Fibroblast of skin of right biceps (primary cell): ENCODE measurements at places on chromosomes 13 and 19.

GRCh38 chr13:33782631-33783030 is 35.3 kb upstream of the RFC3 start:
- DNase-seq, result no peak

GRCh38 chr19:29539131-29539530 is 13.3 kb downstream of the VSTM2B start:
- DNase-seq, result no peak

- DNase-seq, result no peak
Observed at GRCh38 chr13:91326146-91326545, 21.3 kb upstream of the MIR17HG start.

GRCh38 chr13:77360032-77360685 is 33.3 kb upstream of the MYCBP2 start:
- DNase-seq, result no peak

DNA sequence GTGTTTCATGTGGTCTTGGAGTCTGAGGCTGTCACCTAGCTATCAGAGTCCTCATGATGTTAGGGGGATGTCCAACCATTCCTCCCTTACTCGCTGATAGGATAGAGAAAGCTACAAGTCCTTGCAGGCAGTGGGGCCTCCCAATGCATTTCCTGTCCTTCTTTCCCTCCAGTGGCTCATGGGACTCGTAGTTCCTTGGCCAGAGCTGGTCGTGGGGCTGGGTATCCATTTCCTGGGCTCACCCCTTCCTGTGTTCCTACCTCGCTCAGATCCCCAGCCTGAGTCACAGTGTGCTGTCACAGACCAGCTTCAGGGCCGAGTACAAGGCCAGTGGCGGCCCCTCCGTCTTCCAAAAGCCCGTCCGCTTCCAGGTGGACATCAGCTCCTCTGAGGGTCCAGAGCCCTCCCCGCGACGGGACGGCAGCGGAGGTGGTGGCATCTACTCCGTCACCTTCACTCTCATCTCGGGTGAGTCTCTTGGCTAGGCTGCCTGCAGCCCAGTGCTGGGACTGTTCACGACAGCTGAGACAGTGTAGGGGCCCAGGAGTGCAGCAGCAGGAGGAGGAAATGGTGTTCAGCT is 19.1 kb downstream of the TMEM150B start:
- no peak for DNase-seq

DNA sequence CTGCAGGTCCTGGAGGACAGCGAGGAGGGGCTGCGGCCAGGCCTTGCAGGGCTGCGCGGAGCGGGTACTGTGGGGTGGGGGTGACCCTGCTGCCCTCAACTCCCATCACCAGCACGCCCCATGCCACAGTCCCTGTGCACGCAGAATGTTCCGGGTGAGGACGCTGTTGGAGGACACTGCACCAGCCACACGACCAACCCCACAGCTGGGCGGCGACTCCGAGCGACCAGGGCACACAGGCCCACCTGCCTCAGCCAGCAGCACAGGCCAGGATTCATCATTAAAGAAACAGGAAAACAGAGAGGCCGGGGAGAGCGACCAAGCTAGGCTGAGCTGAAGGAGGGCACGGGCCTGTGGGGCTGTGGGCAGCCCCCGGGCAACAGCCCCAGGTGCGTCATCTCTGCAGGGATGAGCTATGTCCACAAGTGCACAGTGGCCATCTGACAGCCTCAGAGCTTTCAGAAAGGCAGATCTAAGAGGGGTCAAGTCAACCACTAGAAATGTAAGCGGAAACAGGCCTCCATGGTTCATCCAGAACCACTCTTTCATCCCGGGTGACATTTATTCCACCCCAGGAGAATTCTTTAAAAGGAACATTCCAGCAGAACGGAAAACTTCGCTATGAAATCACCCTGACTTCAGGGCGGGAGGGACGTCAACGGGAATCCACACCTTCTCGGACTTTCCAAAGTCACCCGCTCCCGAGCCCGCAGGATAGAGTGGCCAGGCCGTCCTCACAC is 1.5 kb downstream of the GAS6 start:
- no peak for DNase-seq

DNA sequence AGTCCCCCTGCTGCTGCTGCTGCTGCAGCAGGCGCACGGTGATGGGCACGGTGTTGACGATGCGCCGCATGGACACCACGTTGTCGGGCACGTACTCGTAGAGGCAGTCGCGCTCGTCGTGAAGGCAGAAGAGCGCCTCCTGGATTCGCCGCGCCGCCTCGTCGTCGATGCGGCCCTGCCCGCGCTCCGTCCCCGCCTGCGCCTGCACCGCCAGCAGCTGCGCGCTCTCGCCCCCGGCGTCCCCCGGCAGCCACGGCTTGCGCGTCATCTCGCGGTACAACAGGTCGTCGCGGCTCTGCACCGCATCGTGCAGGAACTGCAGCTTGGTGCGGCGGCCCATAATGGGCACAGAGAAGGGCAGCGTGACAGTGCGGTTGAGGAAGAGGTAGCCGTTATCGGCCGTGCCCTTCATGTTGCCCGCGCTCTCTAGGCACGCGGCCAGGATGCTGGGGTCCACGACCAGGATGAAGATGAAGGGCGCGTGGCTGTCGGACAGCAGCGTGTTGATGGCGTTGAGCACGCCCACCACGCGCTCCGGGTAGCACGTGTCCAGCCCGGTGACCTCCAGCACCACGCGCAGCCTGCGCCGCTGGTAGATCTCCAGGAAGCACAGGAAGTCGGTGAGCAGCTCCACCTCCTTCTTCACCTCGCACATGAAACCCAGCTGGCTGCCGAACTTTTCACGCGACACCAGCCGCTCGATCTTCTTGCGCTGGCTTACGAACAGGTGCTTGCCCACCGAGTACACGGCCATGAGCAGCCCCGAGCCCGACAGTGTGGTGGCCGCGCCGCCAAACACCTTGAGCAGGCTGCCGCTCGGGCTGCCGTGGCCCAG is 8.1 kb downstream of the NKPD1 start:
- DNase-seq, result peak; percentile 46

DNA sequence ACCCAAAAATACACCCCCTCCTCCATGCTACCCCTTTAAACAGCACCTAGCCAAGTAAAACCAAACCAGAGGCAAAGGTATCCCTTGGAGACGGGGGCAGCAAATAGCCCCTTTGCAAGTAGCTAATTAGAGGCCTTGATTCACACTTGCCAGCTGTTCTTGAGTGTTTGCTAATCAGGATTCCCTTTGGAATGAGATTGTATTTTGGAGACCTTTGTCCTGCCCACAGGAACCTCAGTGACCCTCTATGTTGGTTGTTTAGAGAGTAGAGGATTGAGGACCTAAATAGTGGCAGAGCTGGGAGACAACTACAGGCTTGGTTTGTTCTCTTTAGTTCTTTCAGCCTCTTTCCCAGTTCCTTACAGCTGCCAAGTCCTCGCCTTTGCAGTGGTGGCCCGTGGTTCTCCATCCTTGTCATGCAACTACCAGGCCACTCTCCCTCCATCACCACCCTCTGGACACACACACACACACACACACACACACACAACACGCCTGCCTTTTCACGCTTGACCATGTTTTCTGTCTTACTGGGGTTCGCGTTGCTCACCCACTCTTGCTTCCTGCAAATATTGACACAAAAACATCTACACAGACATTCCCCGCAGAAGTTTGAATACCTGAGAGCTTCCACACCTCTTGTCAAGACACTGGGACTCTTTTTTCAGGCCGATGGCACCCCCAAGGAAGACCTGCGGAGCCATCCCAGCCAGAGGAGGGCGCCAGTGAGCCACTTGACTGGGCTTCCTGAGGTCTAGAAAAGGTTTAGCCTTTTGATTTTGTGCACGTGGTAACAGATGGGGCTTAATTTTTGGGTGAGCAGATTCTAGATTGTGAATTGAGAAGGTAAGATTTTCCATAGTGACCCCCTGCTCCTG is 80.0 kb upstream of the GPR183 start:
- DNase-seq, result peak; percentile 14

- DNase-seq, result no peak
Observed at GRCh38 chr13:79742923-79743322, 262.0 kb downstream of the NDFIP2 start.

- peak; percentile 70 for DNase-seq
Observed at GRCh38 chr19:31351056-31351854, 2.0 kb upstream of the TSHZ3 start.

DNA sequence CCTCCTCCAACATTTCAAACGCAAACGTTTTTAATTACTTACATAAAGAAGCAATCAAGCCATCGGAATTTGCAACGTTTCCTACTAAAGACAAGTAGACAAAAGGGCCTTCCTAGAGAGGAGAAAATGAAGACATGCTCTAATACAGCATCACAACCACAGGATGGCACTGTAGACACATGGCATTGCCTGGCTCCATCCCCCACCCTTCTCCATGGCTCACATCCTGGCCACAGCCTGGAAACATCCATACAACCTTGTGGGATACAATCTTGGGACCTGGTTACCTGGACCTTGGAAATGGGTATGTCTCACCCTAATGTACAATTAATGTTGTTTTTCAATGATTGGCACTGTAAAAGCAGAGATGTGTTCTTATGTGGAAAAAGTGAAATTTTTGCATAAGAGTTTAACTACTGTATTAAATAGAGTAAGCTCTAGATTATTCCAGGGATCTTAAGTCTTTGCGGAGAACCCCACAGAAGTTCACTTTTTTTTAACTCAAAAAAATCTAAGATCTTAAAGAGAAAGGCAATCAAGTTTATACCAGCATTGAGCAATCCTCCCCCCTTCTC is 21.5 kb downstream of the EBPL start:
- peak; percentile 70 for DNase-seq

DNA sequence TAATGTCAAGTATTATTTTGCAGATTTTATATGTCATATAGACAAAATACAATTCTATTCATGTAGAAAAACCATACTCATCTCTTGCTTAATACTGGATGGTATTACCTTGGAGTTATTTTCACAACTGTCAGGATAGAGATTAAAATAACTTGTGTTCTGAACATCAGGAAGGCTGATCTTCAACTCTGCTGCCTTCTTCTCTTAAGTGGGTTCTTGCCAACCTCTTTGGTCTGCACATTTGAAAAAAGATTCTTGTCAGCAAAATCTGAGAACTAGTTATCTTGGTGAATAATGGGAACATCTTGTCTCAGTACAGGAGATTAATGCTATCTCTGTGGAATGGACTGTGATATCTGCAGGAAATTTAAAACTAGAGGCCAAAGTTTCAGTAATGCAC is 95.2 kb upstream of the FAM216B start:
- no peak for DNase-seq

DNA sequence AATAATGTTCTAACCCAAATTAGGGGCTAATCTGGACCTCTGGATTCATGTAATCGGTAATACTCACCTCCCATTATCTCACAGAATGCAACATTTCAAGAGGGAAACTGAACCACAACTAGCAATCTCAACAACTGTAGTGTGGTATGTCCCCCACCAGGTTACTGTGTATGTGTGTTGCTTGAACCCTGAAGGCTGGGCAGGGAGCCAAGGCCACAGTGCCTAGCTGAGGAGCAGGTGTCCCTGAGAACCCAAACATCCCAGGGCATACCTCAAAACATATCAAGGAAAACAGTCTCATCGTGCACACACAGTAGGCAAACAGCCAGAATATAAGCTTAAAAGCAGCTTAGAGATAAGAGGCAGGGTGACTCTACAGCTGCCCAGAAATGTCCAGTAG is 20.5 kb upstream of the NEK3 start:
- DNase-seq, result no peak

- peak; percentile 25 for DNase-seq
Observed at GRCh38 chr13:30308548-30308947, 1.2 kb upstream of the KATNAL1 start.

DNA sequence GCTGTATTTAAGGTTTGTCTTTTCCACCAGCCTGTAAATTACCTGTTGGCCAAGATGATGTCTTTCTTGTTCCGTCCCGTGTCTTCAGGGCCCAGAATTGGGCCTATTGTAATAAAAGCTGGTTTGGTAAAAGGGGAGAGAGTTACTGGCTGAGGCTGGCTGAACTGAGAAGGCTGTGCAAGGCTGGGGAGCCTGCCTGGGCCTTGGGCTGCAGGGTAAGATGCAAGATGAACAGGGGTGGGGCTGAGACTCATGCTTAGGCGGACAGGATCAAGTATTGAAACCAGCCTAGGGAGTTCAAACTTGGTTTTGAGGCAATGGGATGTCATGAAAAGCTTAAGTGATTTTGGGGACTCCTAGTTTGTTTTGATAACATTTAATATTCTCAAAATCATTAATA is 142.3 kb downstream of the PCCA start:
- no peak for DNase-seq

DNA sequence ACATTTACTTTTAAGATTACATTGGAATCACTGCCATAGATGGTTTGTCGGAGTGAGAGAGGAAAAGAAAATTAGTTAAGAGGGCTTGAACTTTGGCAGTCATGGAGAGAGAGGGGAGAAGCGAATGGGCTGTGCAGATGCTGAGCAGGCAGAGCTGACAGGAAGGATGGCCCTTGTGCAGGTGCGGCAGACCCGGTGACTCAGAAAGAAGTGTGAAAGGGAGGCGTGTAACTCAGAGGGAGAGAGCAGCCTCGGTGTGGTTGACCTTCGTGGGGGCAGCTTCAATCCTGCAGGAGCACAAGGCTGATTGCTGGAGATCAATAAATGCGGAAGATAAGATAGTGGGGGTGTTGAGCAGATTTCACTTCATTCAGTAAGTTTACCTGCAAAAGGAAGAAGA is 76.9 kb downstream of the TNFSF13B start:
- DNase-seq, result no peak

DNA sequence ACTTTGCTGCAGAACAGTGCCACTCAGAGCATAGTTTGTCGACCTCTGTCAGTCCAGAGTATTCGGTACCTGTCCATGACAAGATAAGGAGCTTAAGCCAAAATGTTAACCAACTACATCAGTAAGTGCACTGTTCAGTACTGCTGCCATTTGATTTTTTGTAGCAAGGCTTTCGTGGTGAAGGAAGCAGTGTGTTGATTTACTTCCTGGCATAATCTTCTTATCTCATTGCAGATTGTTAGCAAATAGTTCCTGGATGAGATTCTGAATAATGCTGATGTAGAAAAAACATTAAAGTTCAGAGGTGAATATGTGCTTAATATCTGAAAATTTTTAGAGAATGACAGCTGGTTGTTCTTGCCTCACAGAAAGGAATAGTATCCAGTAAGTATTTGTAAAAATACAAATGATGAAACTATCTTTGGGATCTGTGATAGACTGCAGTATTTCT is 85.7 kb downstream of the LRRC63 start:
- DNase-seq, result peak; percentile 55

- peak; percentile 100 for DNase-seq
Observed at GRCh38 chr19:13952154-13952930, at the start of gene DCAF15. DCAF15 (plus strand) TSS chr19:13952509; CDS start chr19:13952513, 4 bp downstream.

DNA sequence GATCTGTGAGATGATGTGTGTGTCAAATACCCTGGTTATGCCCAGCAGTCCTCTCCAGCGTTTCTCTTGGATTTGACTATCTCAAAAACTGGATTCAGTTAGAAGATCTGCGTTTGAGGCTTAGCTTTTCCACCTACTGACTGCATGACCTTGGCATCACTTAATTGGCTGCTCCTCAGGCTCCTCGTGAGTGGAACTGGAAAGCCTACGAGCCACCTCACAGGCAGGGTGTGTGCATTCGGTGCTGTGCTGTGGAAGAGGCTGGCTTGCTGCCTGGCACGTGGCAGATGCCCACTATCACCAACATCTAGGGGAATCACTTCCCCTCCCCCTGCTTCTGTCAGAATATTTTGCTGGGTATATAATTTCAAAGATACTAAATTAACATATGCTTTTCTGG is 25.6 kb downstream of the FLT1 start:
- DNase-seq, result no peak

- peak; percentile 31 for DNase-seq
Observed at GRCh38 chr13:49265822-49266221, 18.1 kb downstream of the CDADC1 start.
